Omental fat pad (tissue), 4 donors: ENCODE measurements at places on chromosomes 3 and 15.

GRCh38 chr15:70210076-70210475 is 112.4 kb upstream of the TLE3 start:
- no peak for DNase-seq

GRCh38 chr15:91263632-91264531 is 163.8 kb downstream of the SV2B start:
- no peak for DNase-seq

- DNase-seq, result no peak
Measured at GRCh38 chr15:79872358-79873017, 24.3 kb downstream of the MTHFS start.

DNA sequence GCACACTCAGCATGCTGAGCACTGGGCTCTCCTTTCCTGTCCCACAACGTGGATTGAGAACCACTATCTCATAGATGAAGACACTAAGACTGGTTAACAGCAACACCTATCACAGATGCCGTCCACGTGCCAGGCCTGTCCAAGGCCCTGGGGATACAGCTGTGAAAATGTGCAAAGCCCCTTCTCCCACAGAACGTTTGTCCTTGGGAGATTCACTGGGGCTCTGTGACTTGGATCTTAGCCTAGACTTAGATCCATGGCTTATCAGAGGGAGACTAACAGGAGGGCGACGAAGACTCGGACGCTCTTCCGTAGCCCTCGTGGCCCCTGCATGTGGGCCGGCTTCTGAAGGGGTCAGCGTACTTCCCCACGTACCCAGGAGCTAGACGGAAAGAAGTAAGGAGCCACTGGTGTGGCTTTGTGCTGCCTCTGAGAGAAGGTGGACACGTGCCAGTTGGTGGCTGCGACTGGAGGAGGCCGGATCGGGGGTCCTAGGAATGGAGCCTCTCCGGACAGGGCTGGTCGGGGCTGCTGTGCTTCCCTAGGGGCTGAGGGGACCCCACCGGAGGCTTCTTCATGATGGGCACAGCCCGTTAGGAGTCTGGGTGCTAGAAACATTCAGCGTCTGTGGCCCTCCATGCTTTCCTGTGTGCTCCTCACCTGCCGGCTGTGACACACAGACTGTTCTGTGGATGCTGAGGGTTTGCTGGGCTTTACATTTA is 964 bp downstream of the NRROS start:
- no peak for DNase-seq

GRCh38 chr3:169232863-169233262 is 430.6 kb downstream of the MECOM start:
- DNase-seq, result no peak

- no peak for DNase-seq
Measured at GRCh38 chr3:174285242-174285864, 573.8 kb upstream of the NAALADL2 start.

GRCh38 chr15:60477164-60477563 is 1.8 kb downstream of the ICE2 start:
- no peak for DNase-seq

DNA sequence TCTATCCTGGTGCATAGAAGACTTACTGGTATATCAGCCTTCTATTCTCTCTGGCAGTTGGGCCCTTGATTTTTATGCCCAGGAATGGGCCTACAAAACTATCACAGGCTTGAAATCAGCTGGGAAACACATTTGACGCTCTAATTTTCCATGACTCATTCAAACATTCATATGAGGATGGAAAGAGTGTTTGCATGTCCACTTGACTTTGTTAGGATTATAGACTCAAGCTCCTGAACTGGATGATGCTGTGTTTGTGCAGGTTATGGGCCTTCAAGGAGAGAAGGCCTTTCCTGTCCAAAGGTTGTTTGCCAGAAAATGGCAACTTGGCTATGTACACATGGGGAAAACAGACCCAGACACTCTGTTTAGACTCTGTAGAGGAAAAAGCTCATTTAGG is 219.9 kb downstream of the GAP43 start:
- DNase-seq, result no peak

DNA sequence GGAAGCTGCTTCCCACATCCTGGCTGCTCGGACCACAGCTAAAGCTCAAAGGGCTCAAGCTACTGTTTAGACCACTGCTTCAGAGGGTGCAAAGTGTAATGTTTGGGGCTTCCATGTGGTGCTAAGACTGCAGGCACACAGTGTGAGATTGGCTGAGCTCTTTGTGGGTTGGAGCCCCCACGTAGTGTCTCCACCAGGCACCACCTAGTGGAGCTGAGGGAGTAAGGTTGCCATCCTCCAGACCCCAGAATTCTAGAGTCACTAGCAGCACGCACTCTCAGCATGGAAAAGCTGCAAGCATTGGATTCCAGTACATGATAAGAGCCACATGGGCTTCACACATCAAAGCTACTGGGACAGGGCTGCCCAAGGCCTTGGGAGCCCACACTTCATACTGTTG is 9.3 kb downstream of the MKRN3 start:
- no peak for DNase-seq
